ENCODE measurements at places on chromosomes 11 and 22. TPM values are rescaled to one million over a fixed set of nuclear protein-coding genes. Genes with fewer than 3 reads are reported as not detected.

The ACAT1 gene
- 55.6 TPM for total RNA-seq

The CLNS1A gene
- total RNA-seq, result 87.4 TPM

The CTTN gene
- total RNA-seq, result 313 TPM

The APOBEC3H gene
- not detected for total RNA-seq

The ACR gene
- total RNA-seq, result not detected

The MRGPRX2 gene
- not detected for total RNA-seq

The RCOR2 gene
- total RNA-seq, result 2.6 TPM

The RBMXL2 gene
- total RNA-seq, result not detected

The TNNI2 gene
- total RNA-seq, result 1.0 TPM

- H3K27ac ChIP-seq, result no peak overlapping the region
- DNase-seq, result no peak
- peaks cover 35% of the 10 kb centered on the region for H3K4me1 ChIP-seq
- H3K4me3 ChIP-seq, result no peak overlapping the region
- peaks cover 75% of the 10 kb centered on the region for H3K36me3 ChIP-seq
These were observed 85.7 kb downstream of the AMOTL1 start for GRCh38 chr11:94853836-94854235.

GRCh38 chr11:77154381-77155081 lies 26.5 kb downstream of the MYO7A start:
- H3K27ac ChIP-seq, result no peak overlapping the region
- DNase-seq, result no peak
- no peaks in the 10 kb centered on the region for H3K36me3 ChIP-seq
- no peak overlapping the region for H3K4me3 ChIP-seq
- H3K4me1 ChIP-seq, result peaks cover 3% of the 10 kb centered on the region
- H3K27me3 ChIP-seq, result peaks cover 16% of the 10 kb centered on the region

DNA sequence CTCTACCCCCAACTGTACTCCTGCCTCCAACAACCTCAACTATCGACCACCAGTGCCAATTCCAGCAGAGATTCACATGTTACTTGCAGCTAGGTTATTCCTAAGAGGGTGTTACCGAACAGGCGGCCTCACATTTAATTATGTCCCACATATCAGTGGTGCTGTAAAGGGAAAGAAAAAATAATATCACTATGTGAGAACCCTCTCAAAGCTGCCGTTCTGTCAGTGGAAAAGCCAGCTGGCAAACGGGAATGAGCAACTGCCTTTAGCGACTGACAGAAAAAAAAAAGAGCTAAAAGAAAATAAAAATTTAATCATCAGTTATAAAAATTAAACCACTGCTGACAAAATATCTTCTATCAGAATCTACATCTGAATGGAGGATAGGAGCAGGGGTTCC lies 270.8 kb upstream of the NARS2 start:
- H3K4me3 ChIP-seq, result no peak overlapping the region
- peaks cover 8% of the 10 kb centered on the region for H3K36me3 ChIP-seq
- H3K27me3 ChIP-seq, result peaks cover 3% of the 10 kb centered on the region
- H3K27ac ChIP-seq, result no peak overlapping the region
- H3K4me1 ChIP-seq, result peaks cover 16% of the 10 kb centered on the region
- no peak for DNase-seq

- H3K36me3 ChIP-seq, result no peaks in the 10 kb centered on the region
- no peak overlapping the region for H3K27ac ChIP-seq
- no peak overlapping the region for H3K4me3 ChIP-seq
- no peaks in the 10 kb centered on the region for H3K27me3 ChIP-seq
These were observed 54.6 kb downstream of the GAB4 start for GRCh38 chr22:16953206-16954059.

- H3K27ac ChIP-seq, result no peak overlapping the region
- no peak overlapping the region for H3K4me3 ChIP-seq
- no peaks in the 10 kb centered on the region for H3K36me3 ChIP-seq
- peaks cover 50% of the 10 kb centered on the region for H3K27me3 ChIP-seq
These were observed 20.4 kb upstream of the TTC12 start for GRCh38 chr11:113293936-113294335.

GRCh38 chr22:46397951-46398350 lies 62.4 kb downstream of the TRMU start:
- peaks cover 2% of the 10 kb centered on the region for H3K36me3 ChIP-seq
- H3K4me1 ChIP-seq, result no peaks in the 10 kb centered on the region
- no peak for DNase-seq
- no peak overlapping the region for H3K27ac ChIP-seq
- H3K4me3 ChIP-seq, result no peak overlapping the region
- H3K27me3 ChIP-seq, result no peaks in the 10 kb centered on the region

DNA sequence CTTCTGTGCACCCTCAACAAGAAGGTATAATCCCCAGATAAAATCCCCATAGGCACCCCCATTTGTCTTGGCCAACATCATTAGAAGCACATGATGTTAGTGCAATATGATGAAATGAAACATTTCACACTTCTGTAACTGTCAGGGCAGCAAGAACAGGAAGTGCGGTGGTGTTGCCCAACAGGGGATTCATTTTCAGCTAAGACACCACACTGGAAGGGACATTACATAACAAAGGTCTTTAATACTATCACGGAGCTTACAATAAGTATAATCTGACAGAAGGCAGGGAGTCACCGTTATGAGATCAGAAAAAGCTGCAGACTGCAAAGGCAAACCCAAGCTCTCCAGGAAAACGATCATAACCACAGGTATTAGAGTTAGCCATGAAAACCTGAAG lies 2.0 kb downstream of the OR52W1 start:
- peaks cover 13% of the 10 kb centered on the region for H3K36me3 ChIP-seq
- peaks cover 6% of the 10 kb centered on the region for H3K27me3 ChIP-seq
- H3K4me1 ChIP-seq, result peaks cover 4% of the 10 kb centered on the region
- no peak overlapping the region for H3K4me3 ChIP-seq
- no peak for DNase-seq
- no peak overlapping the region for H3K27ac ChIP-seq

GRCh38 chr11:89267660-89268302 lies 90.1 kb downstream of the TYR start:
- H3K36me3 ChIP-seq, result no peaks in the 10 kb centered on the region
- H3K27me3 ChIP-seq, result peaks cover 18% of the 10 kb centered on the region
- no peak overlapping the region for H3K4me3 ChIP-seq
- H3K27ac ChIP-seq, result no peak overlapping the region

GRCh38 chr11:108698844-108699642 lies 34.2 kb downstream of the DDX10 start:
- no peak overlapping the region for H3K4me3 ChIP-seq
- no peak for DNase-seq

DNA sequence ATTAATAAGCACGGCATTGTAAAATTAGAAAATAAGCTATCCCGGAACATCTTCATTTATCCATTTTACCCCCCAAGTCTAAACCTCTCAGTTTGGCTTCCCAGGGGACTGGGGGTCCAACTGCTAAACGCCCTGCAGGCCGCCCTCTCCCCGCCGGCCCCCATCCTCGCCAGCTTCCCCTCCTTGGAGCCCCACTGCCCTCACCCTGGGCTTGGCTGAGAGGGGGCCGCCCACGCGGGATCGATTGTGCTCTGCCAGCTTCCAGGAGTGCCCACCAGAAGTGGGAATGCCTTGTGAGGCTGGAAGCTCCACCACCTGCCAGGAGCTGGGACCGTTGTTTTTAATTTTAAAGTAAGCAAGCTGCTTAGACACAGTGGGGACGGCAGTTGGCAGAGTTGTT lies 353.5 kb downstream of the TBC1D22A start:
- no peak overlapping the region for H3K27ac ChIP-seq
- no peaks in the 10 kb centered on the region for H3K27me3 ChIP-seq
- H3K36me3 ChIP-seq, result peaks cover 5% of the 10 kb centered on the region
- DNase-seq, result no peak

DNA sequence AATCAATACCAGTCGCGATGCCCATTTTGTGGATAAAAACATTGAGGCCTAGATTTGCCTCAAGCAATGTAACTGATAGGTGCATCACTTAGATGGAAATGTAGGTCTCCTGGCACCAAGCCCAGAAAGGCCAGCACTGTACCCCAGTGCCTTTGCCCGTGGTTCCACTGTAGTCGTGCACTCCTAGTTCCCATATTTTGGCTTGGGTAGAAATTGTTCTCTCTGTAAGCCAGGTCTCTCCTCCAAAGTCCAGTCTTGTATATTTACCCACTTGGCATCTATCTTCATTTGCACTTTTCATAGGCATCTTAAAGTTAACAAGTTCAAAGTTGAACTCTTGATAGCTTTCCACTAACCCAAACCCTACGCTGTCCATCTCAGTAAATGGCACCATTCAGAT lies 41.6 kb upstream of the DMC1 start:
- H3K36me3 ChIP-seq, result peaks cover 4% of the 10 kb centered on the region
- H3K27ac ChIP-seq, result no peak overlapping the region
- no peaks in the 10 kb centered on the region for H3K27me3 ChIP-seq
- H3K4me3 ChIP-seq, result no peak overlapping the region
- no peak for DNase-seq

DNA sequence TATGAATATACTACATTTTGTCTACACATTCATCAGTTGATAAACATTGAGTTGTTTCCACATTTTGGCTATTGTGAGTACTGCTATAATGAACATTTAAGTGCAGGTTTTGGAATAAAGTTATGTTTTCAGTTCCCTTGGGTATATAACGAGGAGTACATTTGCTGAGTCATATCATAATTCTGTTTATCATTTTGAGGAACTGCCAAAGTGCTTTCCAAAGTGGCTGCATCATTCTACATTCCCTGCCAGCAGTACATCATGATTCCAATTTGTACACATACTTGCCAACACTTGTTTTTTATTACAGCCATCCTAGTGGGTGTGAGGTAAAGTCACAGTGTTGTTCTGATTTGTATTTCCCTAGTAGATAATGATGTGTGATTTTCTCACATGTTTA lies 1458.6 kb upstream of the TENM4 start:
- no peak for DNase-seq
- H3K36me3 ChIP-seq, result no peaks in the 10 kb centered on the region
- H3K4me1 ChIP-seq, result no peaks in the 10 kb centered on the region
- no peak overlapping the region for H3K4me3 ChIP-seq

DNA sequence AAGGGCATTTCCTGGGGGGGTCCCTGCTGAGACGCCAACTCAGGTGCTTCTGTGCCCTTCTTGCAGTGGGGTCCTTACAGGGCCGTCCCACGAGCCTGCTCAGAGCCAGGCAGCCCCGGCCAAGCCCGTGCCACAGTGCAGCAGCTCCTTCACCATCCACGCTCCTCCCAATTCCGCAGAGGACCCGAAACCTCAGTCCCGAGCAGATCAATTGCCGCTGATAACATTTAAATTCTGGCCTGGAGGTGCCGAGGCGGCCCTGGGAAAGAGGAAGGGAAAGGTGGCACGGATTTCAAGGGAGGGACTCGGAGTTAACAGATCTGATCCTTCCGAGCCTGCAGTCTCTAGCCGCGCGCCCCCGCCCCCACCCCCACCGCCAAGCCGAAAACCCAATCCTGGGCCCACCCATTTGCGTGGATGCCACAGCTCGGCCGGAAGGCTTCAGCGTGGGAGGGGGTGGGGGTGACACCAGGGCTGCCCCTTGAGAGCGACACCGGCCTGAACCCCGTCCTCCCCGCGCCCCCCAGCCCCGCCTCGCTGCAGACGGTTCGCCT lies 32.3 kb upstream of the JAM3 start:
- no peaks in the 10 kb centered on the region for H3K36me3 ChIP-seq
- H3K4me1 ChIP-seq, result peaks cover 54% of the 10 kb centered on the region
- no peak for DNase-seq
- peaks cover 5% of the 10 kb centered on the region for H3K27me3 ChIP-seq
- H3K4me3 ChIP-seq, result peak overlapping the region; percentile 83

GRCh38 chr22:28146401-28147314 lies 227.6 kb upstream of the PITPNB start:
- peaks cover 2% of the 10 kb centered on the region for H3K36me3 ChIP-seq
- H3K4me3 ChIP-seq, result no peak overlapping the region
- no peak for DNase-seq
- no peaks in the 10 kb centered on the region for H3K27me3 ChIP-seq

DNA sequence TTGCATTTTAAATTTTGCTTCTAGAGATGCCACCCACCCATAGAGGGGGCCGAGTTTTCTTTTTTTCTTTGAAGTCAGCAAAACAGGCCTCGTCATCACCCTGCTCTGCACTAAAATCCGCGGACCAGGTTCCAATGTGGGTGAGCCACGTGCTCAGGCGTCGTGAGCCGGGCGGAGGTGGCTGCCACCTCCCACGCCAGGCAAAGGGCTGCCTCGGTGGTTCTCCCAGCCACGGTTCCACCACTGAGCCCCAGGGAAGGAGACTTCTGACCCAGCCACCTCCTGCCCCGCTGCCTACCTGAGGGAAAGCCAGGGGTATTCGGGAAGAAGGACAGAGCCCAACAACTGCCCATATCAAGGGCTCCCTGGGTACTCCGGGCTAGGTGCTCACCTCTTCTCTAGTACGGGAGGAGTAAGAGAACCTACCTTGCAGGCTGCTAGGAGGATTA lies 45.3 kb downstream of the MN1 start:
- H3K36me3 ChIP-seq, result peaks cover 45% of the 10 kb centered on the region
- DNase-seq, result no peak
- peak overlapping the region; percentile 9 for H3K27ac ChIP-seq

DNA sequence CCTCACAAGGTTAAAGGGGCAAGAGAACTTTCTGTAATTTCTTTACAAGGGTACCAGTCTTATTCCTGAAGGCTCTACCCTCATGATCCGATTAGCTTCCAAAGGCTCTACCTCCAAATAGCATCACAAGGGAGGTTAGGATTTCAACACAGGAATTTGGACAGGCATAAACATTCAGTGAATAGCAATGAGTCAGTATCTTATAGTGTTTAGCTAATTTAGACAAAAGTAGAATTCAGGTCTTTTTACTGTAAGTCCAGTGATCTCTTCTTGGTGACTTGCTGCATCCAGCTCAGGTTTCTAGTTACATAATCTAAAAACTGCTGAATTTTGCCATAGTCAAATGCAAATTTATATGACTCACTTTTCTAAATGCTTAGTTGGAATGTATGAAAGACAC lies 1995.6 kb upstream of the RAG2 start:
- H3K36me3 ChIP-seq, result no peaks in the 10 kb centered on the region
- no peak for DNase-seq
- no peaks in the 10 kb centered on the region for H3K27me3 ChIP-seq
- H3K4me3 ChIP-seq, result no peak overlapping the region
- H3K4me1 ChIP-seq, result peaks cover 7% of the 10 kb centered on the region

DNA sequence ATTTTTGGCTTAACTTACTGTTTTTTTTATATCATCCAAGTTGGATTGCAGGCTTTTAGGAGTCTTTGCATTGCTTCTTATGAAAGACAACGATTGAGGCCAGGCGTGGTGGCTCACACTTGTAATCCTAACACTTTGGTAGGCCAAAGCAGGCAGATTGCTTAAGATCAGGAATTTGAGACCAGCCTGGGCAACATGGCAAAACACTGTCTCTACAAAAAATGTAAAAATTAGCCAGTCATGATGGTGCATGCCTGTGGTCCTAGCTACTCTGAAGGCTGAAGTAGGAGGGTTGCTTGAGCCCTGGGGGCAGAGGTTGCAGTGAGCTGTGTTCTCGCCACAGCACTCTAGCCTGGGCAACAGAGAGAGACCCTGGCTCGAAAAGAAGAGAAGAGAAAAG lies 56.6 kb downstream of the BID start:
- peaks cover 6% of the 10 kb centered on the region for H3K36me3 ChIP-seq
- peak overlapping the region; percentile 85 for H3K27ac ChIP-seq
- no peak overlapping the region for H3K4me3 ChIP-seq
- H3K4me1 ChIP-seq, result peaks cover 53% of the 10 kb centered on the region
- DNase-seq, result no peak
